ENCODE measurements at places on chromosomes 6 and 20.
A peak's percentile ranks its signal among the peaks of the same experiment; 100 is the strongest.

- DNase-seq, result no peak
Measured at GRCh38 chr6:65646544-65646943, 60.5 kb downstream of the EYS start.

- DNase-seq, result no peak
Measured at GRCh38 chr20:60142587-60142986, 184.4 kb downstream of the CDH26 start.

DNA sequence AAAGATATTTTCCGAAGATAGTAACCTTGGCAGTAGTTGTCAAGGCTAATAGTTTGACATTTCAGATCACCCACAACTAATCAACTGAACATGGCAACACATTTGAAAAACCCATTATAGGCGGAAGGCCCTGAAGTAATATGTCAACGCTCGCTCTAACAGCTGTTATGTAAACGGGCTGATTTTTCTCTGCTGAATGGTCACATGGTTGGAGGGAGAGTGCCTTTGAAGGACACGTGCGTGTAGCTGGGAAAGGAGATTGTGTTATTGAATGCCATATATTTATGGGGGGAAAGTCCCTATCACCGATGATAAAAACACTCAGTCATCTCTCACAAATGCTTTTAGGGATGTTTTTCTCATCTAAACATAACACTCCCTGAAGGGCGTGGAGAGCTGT lies 160.0 kb upstream of the RALGAPA2 start:
- DNase-seq, result no peak

- DNase-seq, result peak; percentile 87
Measured at GRCh38 chr20:11140359-11140758, 466.6 kb upstream of the JAG1 start.

DNA sequence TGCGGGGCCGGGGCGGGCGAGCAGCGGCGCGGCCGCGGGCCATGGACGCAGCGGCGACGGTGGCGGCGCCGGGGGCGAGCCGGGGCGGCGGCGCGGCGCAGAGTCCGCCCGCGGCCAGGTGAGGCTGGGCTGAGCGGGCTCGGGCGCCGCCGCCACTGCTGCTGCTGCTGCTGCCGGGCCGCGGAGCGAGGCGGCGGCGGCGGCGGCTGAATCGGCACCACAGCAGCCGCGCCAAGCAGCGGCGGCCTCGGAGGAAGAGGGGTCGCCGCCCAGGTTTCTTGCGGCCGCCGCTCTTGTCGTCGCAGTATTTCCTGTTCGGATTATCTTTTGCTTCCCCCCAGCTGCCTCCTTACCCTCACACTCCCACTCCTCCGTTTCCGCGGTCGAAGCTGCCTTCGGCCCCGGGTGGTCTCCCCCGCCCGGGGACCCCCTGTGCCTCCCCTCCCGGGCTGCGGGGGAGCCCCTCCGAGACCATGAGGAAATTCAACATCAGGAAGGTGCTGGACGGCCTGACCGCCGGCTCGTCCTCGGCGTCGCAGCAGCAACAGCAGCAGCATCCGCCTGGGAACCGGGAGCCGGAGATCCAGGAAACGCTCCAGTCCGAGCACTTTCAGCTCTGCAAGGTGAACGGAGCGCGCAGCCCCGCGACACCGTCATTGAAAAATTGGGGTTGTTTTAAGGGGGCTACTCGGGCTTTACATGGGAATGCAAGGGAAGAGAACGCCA lies at the start of gene STXBP5:
Gene STXBP5, plus strand, starts transcription at position 358 of the 726 bp plus-strand sequence. Its CDS starts 116 bp downstream, at position 474.
- DNase-seq, result no peak

DNA sequence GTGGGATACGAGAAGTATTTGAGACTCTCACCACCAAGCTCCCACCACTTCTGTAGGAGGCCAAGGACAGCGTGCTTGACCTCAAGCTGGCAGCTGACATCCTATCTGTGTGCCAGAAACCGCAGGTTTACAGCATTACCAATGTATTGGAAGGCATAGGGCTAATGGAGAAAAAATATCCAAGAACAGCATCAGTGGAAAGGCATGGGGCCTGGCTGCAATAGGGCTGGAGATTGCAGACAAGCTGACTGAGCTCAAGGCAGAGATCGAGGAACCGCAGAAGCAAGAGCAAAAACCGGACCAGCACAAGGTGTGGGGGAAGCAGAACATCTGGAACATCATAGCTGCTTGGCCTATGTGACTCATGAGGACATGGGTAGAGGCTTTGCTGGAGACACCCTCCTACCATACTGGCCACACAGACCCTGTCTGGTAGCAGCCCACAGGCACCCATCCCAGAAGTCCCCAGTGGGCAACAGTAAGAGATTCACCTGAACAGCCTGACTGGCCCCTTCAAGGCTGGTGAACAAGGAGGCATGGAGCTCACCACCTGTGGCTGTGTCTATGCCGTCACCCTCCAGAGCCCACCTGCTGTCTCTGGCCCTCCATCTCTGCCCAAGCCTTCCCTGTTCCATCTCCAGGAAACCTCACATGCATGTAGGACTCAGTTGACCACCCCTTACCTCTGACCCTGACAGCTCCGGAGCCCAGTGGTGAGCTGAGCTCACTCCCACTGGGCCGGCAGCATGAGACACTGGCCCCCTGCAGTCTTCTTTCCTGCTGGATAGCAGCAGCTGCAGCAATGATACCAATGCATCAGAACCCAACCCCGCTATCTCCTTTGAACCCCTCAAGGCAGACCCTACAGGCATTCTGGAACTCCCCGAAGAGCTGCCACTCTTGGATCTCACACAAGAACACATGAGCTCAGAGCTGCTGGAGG lies 171.1 kb downstream of the KIF6 start:
- no peak for DNase-seq

DNA sequence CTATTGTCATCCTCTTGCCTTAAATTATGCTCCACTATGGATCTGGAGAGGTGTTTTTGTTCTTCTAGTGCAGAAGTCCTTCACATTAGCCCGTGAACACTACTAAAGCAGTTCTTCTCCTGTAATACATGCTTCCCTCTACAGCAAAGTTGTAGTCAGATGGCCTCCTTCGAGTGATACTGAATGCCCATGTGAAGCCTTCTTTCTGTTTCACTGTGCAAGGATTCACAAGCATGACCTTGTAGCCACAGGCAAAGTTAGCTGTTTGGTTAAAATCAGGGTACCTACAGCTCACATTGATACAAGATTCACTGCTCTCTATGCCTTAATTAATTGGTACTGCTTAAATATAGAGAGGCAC lies 47.6 kb downstream of the ARHGAP18 start:
- no peak for DNase-seq

DNA sequence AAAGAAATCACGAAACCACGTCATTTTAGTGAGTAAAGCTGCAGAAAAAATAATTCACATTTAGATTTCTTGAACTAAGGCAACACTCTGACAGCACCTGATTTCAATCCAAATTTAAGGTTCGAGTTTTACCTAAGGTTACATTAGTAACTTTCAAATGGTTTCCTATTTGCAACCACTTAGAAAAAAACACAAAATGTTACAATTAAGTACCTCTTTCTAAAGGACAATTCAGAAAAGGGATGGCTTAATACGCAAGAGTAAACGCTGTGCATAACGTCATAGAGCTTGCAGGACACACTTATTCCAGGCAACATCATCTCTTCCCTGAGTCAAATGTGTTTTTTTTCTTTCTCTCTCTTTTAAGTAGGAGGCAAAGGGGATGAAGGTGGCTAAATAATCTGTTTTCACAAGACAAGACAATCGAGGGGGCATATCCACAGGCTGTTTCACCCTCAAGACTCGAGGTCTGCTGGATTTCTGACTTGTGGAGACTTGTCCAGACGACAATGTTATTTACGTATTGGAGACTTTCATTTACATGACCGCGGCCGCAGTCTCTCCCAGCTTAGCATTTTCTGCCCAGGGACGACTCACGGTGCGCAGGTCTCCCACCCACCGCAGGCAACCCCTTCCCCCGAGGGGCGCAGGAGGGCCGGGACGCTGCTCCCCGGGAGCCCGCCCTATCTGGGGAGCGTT lies 86.0 kb downstream of the SESN1 start:
- DNase-seq, result no peak

- DNase-seq, result no peak
Measured at GRCh38 chr6:28940294-28940857, 16.6 kb upstream of the TRIM27 start.

GRCh38 chr20:3716195-3716834 lies 3.9 kb upstream of the SIGLEC1 start:
- DNase-seq, result no peak

- DNase-seq, result no peak
Measured at GRCh38 chr6:12748411-12748810, 31.8 kb downstream of the PHACTR1 start.

- no peak for DNase-seq
Measured at GRCh38 chr6:97669191-97670031, 386.4 kb upstream of the MMS22L start.

DNA sequence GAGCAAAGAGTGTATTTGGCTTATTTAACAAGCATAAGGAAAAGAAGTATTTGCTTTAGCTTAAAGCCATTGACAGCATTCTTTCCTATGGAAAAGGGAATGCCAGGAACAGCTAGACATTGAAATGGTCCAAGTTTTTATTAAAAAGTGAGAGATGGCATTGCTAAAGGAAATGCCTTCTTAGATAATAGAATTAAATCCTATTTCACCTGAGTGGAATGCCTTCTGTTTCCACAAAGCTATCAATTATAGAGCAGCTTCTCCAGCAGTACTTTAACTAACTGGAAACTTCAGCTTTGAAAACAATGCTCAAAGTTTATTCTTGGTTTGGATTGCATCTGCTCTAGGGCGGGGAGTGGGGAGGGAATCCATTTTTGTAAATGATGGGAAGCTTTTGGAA lies 85.1 kb upstream of the CNKSR3 start:
- no peak for DNase-seq

DNA sequence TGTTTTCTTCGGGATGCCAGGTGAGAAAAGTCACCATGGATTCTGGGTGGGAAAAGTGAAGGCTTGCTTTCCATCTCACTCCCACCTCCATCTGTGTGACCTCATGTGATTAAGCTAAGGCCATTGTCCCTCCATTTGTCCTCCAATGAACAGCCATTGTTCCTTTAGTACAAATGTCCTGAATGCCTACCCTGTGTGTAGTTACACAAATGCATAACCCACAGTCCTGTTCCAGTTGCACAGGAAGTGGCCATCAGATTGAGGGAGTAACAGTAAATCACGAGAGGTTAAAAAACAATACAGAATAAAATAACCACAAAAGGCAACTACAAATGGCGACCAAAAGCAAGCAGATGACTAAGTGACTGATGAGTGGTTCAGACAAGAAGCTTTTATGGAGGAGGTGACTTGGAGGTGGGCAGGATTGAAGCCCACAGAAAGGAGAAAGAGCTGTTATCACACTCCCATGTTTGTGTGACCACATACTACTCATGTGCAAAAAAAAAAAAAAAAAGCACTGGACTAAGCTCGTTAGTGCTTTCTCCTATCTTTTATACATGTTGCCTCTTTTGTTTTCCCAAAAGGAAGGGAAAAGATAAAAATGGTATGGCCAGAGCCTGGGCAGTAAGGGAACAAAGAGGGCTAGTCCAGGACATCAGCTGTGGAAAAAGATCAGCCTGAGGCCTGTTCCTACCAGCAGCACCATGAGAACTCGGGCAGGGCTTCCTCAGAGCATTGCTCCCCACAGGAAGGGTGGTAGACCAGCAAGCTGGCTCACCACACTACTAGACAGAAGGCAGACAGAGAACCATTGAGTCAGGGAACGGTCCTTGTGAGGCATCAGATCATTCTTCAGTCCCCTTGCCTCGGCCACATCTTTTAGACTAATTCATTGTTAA lies 111.0 kb downstream of the TFAP2A start:
- DNase-seq, result no peak

Data from AG09309 (cell line).